ENCODE measurements at places on chromosomes 2 and 18. TPM values are rescaled to one million over a fixed set of nuclear protein-coding genes. Genes with fewer than 3 reads are reported as not detected.

Gene ABCG8
- 17.6 TPM for total RNA-seq

Gene GPR35
- total RNA-seq = 266 TPM

DNA sequence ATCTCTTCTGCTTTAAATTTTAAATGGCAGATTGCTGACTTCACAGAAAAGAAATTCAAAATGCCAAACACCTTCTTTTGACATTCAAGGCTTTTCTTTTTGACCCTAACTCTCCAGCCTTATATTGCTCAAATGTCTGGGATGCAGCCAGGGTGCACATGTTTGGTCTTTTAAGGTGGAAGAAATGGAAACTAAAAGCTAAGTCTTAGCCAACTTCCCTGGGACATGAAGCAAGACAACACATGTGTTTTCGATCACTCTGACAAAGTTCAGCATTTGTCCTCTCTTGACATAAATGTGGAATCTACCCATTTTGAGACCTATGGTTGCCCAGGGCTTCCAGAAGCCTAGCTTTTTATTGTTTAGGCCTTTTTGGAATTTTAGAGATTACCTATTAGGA lies 161.6 kb downstream of the RDH14 start:
- DNase-seq = no peak

DNA sequence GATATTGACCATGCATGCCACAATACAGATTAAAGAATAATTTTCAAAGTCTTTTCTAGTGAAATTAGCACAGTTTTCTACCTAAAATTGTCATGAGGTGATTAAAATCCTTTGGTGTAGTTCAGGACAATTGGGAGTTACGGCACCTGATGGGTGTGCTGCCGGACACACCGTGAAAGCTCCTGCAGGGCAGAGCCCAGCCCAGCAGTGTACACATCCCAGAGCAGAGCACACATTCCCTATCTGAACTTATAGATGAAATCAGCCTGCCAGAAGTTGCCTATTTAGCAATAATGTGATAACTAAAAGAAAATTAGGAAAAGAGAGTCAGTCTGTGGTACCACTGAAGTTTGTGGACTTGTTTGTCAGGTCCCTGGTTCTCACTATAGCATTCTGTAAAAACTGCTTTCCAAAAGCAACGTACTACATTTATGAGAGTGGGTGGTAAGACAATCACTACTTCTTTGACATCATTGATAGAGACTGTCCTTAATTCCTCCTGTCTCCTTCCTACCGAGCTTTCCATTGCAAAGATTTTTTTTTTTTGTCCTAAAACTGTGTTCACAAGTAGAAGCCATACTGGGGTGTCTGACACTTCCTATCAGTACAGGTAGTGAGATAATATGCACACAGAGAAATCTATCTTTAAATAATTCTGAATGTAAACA lies 3.4 kb downstream of the CYTIP start:
- DNase-seq = no peak

Gene FRZB
- total RNA-seq = 4.4 TPM

Gene NETO1
- total RNA-seq = not detected

DNA sequence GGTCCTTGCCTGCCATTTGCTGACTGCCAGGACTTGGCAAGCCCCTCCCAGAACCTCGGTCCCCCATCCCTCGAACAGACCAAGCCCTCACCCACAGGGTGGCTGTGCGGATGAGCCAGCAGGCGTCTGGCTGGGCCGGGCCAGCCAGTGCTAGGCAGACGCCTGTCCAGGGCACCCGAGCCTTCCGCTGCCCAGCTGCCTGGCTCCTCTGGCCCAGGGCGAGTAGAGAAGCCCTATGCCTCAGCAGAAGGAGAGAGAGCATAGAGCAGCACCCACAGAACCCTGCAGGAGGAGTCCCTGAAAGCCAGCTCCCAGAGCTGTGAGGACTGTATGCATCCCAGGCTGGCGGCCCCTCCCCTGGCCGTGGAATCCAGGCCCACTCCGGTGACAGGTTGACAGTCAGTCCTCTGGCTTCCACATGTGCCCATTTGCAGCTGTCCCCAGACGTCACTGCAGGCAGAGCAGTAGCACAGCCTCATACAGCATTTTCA lies 62.1 kb upstream of the GLI2 start:
- no peak for DNase-seq

GRCh38 chr2:20232837-20233207 lies 7.9 kb upstream of the SDC1 start:
- DNase-seq = no peak
